ENCODE measurements at places on chromosomes 2 and 18. TPM values are rescaled to one million over a fixed set of nuclear protein-coding genes. Genes with fewer than 3 reads are reported as not detected.

- DNase-seq = no peak
These were observed 162.7 kb downstream of the KLHL29 start for GRCh38 chr2:23547725-23548124.

DNA sequence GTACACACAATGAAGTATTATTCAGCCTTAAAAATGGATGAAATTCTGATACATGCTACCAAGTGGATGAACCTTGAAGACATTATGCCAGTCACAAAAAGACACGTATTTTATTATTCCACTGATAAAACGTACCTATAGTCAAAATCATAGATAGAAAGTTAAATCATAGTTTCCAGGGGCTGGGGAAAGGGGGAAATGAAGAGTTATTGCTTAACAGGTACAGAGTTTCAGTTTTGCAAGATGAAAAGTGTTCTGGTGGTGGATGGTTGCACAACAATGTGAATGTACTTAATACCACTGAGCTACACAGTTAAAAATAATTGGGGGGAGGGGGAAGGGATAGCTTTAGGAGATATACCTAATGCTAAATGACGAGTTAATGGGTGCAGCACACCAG lies 279.0 kb upstream of the STON1 start:
- no peak for DNase-seq

Gene CBLN2
- 0.10 TPM for total RNA-seq

Gene HOXD4
- total RNA-seq = not detected

Gene FBXO48
- 0.83 TPM for total RNA-seq
